MG63 (cell line): ENCODE measurements at places on chromosomes 7 and 10.

DNA sequence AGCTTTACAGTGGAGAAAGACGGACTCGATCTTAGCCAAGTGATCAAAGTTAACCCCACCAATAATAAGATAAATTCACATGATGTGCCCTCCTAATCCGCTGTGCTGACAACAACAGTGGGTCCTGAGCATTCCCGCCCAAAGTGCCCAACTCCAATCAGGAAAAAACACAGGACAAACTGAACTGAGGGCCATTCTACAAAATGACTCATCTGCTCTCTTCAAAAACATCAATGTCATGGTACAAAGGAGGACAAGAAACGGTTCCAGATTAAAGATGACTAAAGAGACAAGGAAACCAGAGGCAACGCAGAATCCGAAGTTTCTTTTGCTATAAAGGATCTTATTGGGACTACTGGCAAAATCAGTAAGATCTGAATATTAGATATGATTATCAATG lies 79.4 kb downstream of the CTBP2 start:
- no peak for DNase-seq

- no peak for DNase-seq
Measured at GRCh38 chr10:9382533-9382866, 1328.0 kb downstream of the GATA3 start.

DNA sequence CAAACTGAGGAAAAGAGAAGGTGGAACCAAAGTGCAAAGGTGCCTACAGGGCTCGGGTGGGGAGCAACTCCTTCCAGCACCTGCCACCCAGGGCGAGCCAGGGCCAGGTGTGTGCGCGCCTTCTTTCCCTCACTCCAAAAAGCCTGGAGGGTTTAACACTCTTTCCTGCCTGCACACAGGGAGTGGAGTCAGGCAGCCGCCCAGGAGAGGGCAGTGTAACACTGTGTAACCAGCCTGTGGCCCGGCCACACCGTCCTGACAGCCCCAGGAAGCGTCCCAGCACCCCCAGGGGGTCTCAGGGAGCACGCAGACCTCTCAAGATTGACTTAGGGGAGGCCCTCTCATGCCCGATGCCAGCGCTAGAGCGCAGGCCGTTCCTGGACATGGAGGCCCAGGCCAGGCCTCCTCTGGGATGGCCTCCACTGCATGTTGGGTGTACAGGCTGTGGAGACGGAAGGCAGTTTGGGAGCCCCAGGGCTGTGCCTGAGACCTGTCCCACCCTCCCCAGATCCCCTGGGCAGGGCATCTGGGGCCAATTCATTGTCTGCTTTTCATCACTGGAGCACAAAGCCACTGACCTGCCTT lies 13.4 kb downstream of the BRI3 start:
- DNase-seq = peak; percentile 33

DNA sequence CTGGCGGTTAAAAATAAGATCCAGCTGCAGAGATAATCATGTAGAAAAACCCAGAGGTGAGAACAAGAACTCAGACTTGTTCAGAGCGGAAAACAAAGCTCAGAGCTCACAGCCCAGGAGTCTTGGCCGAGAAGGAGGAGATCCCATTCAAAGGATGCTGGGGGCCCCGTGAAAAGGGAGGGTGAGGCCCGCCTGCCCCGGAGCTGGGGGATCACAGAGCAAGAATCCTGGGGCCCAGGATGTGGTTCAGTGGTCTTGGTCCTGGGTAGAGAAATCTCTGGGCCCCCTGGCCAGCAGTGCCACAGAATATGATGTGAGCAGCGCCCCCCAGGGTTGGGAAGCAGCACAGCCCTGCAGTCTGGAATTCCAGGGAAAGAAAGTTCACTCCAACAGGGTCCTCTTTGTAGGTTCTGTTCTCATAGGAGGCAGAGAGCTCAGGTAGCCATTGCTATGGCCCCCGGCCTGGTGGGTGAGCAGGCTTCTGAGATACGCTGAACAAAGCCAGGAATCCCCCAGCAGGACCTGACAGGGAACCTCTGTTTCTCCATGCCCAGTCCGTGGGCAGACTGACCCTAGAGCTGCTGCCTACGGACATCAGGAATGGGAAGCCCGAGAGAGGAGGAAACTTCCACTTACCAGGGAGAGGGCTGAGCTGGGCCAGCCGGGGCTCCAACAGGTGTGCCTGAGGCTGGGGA lies 77.7 kb upstream of the GNA12 start:
- no peak for DNase-seq

- DNase-seq = peak; percentile 22
Measured at GRCh38 chr7:98733036-98733435, 116.0 kb downstream of the NPTX2 start.

- no peak for DNase-seq
Measured at GRCh38 chr7:90715067-90715466, 118.9 kb downstream of the CDK14 start.

DNA sequence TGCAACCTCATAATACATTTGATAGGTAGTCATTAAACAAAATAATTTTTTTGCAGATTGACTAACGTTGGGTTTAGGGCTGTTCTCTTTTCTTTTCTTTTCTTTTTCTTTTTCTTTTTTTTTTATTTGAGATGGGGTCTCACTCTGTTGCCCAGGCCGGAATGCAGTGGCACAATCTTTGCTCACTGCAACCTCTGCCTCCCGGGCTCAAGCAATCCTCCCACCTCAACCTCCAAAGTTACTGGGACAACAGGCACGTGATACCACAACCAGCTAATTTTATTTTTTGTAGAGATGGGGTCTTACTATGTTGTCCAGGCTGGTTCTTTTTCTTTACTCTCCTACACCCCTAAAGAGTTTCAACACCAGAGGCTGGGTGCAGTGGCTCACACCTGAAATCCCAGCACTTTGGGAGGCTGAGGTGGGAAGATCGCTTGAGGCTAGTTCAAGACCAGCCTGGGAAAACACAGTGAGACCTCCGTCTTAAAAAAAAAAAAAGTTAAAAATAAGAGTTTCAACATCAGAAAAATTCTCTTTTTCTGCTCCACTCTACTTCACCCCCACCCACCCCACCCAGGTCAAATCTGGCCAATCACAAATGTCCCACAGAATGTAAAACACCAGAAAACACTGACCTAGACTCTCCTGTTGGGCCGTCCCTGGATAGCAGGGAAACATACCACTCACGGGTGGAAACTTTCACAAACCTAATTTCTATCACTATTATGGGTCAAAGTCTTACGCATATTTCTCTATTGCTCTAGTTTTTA lies 3.0 kb downstream of the HIP1 start:
- no peak for DNase-seq

DNA sequence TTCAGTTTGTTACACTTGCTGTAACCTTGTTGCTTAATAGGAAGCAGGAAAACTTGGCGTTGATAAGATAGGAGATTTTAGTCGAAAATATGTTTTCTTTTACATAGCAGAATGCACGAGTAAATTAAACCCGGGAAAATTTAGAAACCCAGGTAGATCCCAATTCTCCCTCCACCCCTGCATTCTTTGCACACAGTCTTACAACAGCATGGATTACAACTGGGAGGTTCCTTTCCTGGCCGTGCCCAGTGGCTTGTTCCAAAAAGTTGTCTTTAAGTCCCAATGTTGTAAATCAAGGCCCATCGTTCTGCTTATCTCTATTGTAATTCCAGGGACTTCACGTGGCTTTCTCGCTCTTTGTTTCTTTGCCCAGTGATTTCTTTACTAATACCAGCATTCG lies 1.1 kb upstream of the DPY19L1 start:
- DNase-seq = no peak

DNA sequence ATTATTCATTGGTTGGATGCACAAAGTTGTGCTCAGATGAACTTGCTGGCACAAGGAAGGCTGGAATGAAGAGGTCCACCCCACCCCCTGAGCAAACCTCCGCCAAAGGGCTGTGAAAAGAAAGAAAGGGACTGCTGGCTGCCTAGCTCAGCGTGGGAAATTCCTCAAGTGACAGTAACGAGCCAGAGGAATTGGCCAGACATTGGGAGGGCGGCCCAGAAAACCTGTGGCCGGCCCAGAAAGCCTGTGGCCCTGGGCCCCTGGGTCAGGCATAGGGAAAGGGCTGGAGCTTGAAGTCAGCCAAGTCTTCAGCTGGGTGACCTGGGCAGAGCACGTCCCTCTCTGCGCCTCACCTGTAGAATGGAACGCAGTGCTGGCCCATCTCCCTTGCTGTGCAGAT lies 30.6 kb upstream of the CTBP2 start:
- DNase-seq = no peak

GRCh38 chr10:9762966-9763656 lies 1254.6 kb upstream of the CELF2 start:
- DNase-seq = peak; percentile 33

GRCh38 chr10:3493621-3494020 lies 291.4 kb downstream of the KLF6 start:
- no peak for DNase-seq

DNA sequence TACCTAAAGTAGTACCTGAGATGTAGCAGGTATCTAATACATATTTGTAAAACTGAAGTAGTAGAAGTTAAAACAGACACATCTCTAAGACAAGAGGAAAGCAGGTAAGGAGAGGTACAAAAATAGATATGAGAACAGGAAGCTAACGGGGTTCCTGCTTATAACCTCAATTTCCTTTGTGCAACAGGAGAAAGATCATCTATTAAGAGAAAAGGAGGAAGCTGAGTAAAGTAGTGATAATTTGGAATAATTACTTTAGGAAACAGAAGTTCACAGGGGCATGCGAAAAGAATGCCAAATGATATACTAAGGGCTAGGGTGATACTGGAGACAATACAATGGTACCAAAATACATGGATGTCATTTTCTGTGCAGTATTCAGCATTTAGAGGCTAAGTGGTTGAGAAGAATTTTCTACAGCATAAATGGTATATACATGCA lies 108.7 kb downstream of the NRBF2 start:
- DNase-seq = no peak

DNA sequence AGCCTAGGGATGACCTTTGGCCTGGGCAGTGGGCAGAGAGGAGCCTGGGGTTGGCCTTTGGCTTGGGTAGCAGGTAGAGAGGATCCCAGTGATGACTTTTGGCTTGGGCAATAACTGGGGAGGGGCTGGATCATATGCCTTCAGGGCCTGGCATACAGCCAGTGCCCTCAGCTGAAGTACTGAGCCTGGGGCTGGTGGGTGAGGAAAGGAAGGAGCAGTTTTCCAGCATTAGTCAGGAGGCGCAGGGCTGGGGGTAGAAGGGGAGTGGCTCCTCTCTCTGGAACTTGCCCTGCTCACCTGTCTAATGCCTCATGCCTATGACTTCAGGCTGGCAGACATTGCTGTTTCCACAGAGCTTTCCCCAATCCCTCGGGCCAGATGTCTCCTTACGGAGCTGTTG lies 15.2 kb upstream of the COMTD1 start:
- DNase-seq = no peak

DNA sequence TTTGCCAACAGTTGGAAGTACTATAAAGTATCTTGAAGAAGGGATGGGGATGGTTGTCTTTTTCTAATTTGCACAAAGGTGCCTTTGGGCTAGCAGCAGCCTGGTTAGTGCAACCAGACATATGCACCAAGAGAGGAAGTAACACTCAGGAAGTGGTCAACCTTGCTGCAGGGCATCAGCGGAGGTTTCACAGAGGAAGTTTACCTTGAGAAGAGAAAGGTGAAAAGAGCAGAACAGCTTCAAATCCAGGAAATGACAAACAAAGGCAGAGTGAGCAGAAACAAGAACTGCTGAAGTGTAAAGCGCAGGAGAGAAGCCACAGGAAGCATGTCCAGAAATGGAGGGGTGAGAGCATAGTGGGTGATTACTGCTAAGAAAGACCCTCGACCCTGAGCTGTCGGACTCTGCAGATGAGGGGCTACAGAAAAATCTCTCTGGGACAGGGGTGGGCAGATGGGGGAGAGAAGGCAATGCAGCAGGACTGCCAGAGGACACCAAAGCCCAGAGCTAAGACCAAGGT lies 66.9 kb downstream of the STK17A start:
- no peak for DNase-seq

DNA sequence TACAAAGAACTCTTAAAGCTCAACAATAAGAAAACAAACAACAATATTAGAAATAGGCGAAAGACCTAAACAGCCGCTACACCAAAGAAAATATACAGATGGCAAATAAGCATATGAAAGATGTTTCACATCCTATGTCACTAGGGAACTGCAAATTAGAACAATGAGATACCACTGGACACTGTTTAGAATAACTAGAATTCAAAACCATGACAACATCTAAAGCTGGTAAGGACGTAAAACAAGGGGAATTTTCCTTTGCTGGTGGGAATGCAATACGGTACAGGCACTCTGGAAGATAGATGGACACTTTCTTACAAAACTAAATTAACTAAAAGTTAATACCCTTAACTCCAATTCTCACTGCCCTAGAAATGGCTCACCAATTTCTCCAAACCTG lies 44.5 kb downstream of the THSD7A start:
- no peak for DNase-seq

- DNase-seq = no peak
Measured at GRCh38 chr7:112160130-112160770, 45.9 kb downstream of the DOCK4 start.

- no peak for DNase-seq
Measured at GRCh38 chr7:142158736-142159496, 47.4 kb downstream of the MGAM2 start.

DNA sequence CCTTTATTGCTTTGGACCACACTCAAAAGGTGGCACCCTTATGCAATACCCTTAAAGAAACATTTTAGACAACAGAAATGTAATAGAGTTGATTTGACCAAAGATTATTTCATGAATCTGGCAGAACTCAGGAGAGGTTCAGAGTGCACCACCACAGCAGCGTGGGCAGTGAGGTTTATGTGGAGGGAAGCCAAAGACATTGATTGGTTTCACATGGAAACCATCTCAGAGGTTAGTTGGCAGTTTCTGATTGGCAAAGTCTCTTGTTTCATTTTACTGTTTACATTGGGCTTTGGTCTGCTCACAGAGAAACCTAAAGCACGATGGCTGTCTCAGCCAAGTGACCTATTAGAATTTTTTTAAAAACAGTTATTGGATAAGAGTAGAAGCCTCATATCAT lies 101.3 kb downstream of the SDHAF3 start:
- no peak for DNase-seq

GRCh38 chr10:71613261-71613777 lies 106.3 kb downstream of the C10orf105 start:
- peak; percentile 39 for DNase-seq

DNA sequence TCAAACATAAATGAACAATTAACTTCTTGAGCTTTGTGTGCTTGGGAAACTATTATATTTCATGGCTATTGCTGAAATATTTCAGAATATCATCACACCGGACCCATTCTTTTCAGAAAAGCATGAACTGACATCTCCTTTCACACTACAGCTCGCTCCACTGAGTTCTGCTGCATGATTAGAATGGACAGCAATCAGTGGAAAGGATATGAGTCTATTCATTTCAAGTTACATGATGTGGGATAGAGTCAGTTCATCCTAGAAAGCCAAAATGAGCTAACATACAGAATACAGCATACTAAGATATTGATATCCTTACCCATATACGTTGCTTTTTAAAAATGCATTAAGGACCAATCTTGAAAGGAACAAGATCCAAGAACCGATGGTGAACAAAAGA lies 1.1 kb upstream of the FAM53B start:
- no peak for DNase-seq

GRCh38 chr7:108454674-108455550 lies 1.3 kb downstream of the NRCAM start:
- DNase-seq = peak; percentile 11

GRCh38 chr10:83943920-83944319 lies 195.4 kb upstream of the GHITM start:
- DNase-seq = no peak

- DNase-seq = peak; percentile 29
Measured at GRCh38 chr10:114304571-114305421, 65.7 kb downstream of the VWA2 start.

GRCh38 chr7:22447762-22448161 lies 52.2 kb downstream of the STEAP1B start:
- DNase-seq = no peak

- DNase-seq = no peak
Measured at GRCh38 chr7:38147005-38147404, 31.0 kb upstream of the STARD3NL start.

- DNase-seq = no peak
Measured at GRCh38 chr7:152072421-152072820, 46.9 kb downstream of the GALNT11 start.
